GM23338 (cell line): ENCODE measurements at places on chromosomes 7 and 10.

DNA sequence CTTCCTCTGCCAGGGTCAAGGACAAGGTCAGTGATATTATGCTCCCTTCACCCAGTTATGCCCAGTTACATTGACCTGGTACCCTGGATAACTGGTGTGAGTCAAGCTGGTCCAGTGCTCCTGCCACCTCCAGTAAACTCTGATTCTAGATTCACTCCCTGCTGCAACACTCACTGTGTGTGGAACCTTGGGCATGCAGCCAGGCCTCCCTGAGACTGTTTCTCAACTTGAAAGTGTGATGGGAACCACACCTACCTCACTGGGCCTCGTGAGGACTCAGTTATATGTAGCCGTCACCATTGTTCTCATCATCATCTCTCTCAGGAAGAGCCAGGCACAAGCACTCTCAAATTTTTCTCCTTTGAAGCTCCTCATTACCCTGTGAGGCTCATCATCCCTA lies 935 bp upstream of the ZNF736 start:
- DNase-seq, result no peak

DNA sequence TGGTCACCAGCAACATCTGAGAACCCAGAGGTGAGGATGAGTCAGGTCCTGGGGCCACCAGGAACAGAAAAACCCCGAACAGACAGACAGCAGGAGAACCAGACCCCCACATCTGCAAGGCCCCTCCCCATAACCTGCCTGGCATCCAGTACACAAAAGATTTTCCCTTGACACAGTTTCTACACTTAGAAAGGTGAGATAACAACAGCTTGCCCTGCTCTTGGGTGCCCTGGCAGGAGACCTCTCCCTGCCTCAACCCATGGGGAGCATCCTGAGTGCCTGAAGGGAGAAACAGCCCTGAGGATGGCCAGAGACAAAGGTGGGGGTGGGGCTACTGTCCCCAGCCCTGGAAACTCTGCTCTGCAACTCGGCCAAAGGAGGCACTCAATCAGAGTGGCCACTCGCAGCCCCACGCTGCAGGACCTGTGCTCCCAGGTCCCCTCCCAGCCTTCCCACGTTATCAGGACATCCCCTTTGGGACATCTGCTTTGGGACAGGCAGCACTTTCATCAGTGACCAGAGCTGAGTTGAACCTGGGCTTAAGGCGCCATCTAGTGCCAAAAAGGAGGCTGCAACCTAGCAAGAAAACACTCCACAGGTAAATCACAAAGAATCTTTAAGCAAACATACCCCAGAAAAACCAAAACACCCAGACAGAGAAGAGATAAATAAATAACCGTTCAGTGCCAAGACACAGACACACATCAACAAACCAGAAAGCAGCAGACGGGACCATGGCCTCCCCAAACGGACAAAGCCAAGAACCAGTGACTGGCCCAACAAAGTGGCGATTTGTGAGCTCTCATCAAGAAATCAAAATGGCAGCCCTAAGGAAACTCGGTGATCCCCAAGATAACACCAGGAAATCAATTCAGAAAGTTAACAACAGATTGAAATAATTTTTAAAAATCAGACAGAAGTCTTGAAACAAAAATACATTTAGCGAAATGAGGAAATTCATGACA lies 233.7 kb downstream of the PTPRN2 start:
- DNase-seq, result peak; percentile 69

- DNase-seq, result no peak
Measured at GRCh38 chr7:95238252-95238943, 85.9 kb downstream of the PON1 start.

DNA sequence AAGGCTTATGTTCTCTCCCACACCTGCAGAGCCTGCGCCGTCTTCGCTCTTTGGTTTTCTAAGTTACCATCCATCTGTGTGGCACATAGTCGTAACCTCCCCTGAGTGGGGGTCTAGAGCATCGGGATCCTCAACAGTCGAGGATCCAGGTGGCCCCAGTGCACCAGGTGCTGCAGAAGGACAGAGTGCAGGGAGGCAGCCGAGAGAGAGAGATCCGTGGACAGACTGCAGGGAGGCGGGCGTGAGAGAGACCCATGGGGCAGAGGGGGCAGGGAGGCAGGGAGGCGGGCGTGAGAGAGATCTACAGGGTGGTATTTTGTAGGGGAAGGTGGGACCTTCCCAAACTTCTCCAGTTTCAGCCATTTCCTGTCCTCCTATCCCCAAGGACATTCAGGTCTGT lies 42.3 kb downstream of the PFKP start:
- no peak for DNase-seq

GRCh38 chr7:143416565-143417149 lies 8.0 kb upstream of the EPHA1 start:
- DNase-seq, result peak; percentile 75

DNA sequence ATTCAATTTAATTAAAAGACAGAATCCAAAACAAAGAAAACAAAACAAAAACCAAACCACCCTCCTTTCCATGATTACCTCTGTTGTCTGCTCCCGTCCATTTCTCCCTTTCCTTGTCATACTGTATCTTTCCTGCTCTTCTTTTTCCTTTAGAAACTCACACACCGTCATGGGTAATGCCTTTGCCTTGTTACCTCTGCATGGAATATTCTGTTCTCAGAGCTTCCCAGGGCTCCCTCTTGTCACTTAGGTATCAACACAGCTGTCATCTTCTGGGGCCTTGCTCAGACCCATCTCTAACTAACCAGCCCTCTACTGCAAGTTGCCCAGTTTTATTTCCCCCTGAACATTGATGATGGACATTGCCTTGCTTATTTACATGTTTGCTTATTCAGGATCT lies 30.2 kb upstream of the GIMAP8 start:
- DNase-seq, result no peak

DNA sequence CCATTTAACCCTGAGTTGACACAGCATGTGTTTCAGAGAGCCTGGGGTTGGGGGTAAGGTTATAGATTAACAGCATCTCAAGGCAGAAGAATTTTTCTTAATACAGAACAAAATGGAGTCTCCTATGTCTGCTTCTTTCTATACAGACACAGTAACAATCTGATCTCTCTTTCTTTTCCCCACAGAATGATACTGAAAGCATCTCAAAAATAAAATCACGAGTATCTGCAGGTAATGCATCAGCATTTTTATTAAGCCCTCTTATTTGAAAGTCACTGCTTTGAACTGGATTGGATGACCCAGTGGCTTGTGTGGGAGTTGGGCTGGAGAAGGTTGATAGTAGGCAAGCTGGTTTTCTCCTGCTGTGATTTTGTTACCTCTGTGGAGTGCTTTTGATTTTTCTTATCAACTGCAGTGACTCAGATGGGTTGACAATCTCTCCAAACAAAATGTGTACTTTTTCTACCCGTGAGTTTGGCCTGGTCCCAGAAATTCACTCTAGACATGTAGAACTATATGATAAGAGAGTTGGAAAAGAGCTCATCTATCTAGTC lies 253.5 kb upstream of the PRKCQ start:
- no peak for DNase-seq
